ENCODE measurements at places on chromosomes 5 and 9.

DNA sequence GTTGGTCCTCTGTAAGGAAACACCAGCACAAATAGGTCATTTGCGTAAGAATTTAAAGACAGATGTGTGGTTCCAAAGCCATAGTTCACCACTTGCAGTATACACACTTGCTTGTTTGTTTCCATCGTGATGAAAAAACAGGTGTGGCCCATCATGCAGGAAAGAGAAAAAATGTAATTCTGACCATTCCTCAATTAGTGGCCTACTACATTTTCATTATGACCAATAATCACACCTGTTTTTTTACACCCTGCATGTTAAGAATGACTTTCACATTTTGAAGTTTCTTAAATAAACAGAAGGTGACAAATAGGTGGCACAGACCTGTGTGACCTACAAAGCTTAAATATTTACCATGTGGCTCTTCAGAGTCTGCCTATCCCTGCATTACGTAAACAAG, 2.2 kb upstream of the ICE1 start:
- no peak for DNase-seq

- no peak for DNase-seq
Observed at GRCh38 chr5:109908366-109908765, 218.6 kb downstream of the MAN2A1 start.

GRCh38 chr9:84916769-84917168, 247.2 kb downstream of the NTRK2 start:
- no peak for DNase-seq

DNA sequence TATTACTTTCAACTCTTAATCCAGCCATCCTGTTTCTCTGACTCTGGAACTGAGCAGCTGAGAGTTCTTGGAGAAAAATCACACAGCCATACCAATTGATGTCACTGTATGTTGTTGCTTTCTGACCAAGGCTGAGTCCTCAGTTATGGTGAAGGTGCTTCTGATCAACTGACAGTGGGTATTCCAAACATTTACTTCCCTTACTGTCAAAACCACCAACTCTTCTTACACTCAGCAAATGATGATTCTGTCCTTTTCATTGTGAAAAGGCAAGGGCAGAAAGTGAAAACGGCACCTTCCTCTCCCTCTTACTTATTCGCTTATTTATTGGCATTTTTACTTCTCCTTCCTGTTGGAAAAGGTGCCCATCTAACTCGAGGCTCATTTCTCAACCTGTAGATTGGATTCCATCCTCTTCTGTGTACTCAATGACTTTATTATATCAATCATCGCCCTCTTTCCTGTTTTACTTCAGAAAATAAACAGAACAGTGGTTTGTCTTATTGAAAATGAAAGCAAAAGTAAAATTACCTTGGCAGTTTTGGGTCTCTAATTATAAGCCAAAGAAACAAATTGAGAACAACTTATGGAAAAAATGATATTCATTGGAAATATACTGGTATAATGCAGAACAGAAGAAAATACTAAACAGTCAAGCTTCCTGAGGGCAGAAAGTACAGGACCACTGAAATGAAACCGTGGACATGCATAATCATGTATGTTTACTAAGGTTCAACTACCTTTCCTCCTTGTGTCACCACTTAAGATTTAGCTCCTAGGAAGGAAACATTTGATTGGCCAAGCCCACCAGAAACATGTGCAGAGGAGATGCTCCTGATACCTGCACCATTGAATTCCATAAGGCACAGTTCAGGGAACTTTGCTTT, 104.5 kb upstream of the CHD1 start:
- no peak for DNase-seq

GRCh38 chr5:124907098-124907644, 160.7 kb upstream of the ZNF608 start:
- no peak for DNase-seq

- DNase-seq: no peak
Observed at GRCh38 chr5:172209714-172210113, 15.7 kb downstream of the EFCAB9 start.

DNA sequence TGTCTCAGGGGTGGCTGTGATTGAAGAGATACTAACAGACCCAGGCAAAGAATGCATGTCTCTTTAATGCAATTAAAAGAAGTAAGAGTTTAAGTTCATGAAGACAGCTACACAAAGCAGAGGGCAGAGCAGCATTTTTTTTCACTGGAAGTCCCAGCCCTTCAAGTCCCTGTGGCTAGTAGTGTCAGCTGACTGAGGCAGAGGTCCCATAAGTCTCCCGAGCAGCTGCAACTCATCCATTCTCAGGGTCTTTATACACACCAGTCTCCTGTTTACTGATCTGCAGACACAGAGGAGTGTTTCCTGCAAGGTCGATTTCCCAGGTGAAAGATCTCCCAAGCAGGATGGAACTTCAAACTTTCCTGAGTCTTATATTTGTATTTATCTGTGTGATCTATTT, 169.4 kb upstream of the GLRA1 start:
- DNase-seq: no peak

DNA sequence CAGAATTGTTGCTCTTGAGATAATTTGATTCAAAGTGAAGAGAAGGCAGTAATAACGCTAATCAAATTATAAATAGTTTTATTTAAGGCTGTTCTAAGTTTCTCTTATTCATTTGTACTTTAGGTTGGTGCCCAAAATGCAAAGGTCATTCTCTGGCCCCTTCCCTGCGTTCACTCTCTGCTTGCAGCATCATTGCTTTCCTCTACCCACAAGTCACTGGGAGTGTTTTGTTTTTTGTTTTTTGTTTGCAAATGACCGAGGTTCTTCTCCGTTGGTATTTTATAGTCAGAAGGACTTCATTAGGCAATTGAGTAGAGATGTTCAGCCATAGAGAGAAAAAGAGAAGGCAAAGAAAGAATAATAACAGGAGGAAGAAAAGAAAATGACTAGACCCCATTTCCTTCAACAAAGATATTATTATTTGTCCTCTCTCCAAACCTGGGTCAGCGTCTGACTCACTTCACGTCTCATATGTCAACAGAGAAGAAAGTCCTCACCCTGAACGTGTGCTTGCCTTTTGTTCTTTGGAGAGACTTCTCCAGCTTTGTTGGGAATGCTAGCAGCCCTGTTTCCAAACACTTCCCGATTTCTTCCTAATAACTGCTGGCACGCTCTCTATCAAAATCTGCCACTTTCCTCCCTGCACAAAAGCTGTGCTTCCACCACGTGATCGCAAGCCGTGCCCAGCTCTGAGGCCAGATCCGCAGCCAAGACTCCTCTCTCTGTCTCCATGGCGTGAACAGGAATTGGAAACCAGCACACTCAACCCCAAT, 119.8 kb downstream of the EBF1 start:
- peak; percentile 60 for DNase-seq

DNA sequence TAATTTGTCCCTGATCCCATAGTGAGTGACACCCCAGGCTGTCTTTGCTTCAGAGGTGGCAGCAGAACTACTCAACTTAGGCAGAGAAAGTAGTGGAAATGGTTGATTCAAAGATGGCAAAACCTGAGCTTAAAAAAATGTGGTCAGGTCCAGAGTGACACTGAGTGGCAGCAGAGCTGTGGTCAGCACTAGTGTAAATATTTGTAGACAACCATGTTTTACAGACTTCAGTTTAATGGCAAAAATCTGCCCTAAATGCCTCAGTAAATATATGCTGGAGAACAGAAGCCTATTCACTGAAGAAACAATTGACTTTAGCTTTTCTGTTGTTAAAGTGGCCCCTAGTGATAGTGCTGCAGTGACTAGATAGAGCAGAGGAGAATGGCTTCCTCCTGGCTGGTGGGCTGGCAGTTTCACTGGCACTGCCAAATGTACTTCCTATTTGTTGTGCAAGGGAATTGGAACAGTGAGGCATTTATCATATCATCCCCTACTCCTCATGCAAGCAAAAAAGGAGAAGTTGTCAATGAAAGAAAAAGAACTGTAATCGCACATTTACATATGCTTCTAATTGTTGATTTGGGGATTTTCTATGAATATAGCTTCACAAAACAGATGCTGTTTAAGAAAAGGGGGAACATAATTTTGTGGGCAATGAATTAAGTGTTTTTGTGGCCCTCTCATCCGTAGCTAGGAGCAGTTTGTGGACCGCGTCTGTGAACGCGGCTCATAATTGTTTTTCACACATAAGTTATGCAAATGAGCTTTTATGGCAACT, 12.0 kb downstream of the PBX3 start:
- DNase-seq: peak; percentile 4

DNA sequence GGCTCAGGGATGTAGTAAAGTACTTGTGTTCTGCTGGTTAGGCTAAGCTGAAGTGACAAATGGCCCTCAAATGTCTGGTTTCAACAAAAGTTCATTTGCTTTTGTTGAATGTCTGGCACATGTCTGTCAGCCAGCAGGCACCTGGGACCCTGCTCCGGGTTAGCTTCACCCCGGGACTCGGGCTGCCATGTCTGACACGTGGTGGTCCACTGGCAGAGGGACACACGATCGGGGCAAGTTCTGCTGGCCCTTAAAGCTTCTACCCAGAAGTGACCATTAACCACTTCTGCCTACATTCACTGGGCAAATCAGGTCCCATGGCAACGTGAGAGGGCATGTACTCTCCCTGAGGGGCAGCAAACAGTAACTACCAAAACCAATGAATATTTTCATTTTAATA, 23.8 kb downstream of the POLR1E start:
- DNase-seq: no peak

- DNase-seq: peak; percentile 40
Observed at GRCh38 chr5:107557051-107557658, 113.6 kb downstream of the EFNA5 start.

GRCh38 chr5:120017513-120017912, 388.2 kb downstream of the FAM170A start:
- peak; percentile 81 for DNase-seq

DNA sequence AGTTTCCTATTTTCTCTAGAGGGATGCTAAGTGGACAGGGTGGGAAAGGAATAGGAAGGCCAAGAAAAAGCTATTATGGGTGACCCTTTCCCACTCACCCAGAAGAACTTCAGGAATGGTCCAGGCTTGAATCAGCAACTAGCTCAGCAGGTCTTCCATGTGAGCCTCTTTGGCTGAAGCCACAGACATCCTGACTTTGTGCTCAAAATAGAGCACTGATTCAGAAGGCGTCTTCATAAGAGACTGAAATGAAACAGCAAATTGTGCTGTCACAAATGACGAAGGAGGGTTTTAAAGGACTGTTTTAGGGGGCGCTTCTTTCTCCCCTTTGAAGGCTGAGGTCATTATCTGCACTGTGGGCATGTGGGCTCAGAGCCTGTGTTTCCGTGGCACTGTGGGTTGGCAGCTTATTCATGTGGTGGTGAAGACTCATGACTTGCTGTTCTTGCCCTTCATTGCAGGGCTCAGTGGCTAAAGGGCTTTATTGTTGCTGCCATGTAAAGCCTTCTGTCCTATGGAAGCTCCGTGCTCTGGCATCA, 65.8 kb upstream of the NFIL3 start:
- DNase-seq: peak; percentile 77

GRCh38 chr9:89096807-89097206, 81.8 kb downstream of the SHC3 start:
- no peak for DNase-seq

DNA sequence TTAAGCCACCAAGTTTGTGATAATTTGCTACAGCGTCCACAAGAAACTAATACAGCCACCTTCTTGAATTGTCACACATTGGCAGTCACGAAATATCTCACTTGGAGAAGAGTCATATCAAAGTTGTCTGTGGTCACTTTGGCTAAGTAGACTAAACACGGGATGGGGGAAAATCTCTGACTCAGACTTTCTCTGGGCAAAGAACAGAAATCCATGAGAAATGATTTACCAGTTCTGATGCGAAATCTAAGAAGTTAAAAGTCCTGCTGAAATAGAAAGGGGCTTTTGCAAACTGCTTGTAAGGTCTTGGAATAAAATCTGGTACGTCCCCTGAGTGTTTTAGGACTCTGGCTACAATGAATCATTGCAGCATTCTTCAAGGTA, 158.4 kb downstream of the COL23A1 start:
- DNase-seq: peak; percentile 61

DNA sequence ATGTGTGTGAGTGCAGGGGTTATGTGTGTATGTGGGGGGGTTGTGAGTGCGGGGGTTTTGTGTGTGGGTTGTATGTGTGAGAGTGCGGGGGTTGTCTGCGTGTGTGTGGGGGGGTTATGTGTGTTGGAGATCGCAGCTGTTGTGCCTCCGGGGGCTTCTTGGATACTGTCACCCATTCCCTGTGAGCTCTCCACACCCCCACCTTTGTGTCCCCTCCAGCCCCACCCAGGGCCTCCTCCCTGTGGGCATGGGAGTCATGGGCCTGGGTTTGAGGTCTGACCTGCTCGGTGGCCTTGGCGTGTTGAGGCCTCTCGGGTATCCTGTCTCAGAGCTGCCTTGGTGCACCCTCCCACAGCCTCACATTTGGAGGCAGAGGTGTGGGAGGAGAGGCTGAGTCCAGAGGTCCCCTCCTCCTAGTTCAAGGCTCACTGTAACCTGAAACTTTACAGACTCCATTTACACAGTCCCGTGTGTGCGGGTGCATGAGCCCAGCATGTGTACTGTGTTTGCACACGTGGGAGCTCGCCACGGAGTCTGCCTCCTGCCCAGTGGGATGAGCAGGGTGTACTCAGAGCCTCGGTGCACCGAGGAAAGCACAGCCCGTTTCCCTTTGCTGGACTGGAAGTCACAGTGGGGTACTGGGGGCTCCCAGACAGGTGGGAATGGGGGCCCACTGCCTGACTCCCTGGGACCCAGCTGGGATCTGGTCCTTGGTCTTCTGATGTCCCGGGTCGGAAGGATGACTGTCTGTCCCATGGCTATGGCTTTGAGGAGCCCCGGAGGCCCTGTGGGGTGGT, 43.4 kb downstream of the RXRA start:
- no peak for DNase-seq
